Stimulated activated CD8-positive, alpha-beta memory T cell treated with anti-CD3 and anti-CD28 coated beads, Interleukin-7, amount 100 ng/mL, for 48 hours (primary cell): ENCODE measurements at places on chromosomes 1 and 21.

DNA sequence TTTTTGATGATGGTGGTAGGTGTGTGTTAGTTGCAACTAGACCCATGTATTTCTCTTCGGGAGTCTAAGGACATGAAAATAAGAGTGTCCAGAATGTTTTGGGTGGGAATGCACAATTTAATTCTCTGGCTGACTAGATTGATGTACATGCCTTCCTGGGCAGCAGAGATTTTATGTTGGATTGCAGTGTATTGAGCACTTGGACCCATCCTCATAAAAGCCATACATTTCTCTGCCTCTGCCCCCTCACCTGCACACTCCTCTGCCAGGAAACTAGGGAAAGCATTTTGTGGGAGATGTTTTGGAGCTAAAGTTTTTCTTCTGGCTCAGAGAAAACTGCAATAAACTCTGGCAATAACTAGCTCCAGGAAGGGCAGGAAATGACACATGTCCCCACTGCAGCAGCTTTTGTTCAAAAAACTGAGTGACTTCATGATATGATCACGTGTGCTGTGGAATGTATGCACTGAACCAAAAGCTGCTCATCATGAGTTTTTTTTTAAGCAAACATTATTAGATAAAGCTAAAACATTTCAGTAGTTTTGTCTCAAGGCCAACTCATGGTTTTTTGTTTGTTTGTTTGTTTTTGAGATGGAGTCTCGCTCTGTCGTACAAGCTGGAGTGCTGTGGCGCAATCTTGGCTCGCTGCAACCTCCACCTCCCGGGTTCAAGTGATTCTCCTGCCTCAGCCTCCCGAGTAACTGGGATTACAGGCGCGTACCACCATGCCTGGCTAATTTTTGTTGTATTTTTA is 17.6 kb downstream of the RIT1 start:
- DNase-seq, result no peak

DNA sequence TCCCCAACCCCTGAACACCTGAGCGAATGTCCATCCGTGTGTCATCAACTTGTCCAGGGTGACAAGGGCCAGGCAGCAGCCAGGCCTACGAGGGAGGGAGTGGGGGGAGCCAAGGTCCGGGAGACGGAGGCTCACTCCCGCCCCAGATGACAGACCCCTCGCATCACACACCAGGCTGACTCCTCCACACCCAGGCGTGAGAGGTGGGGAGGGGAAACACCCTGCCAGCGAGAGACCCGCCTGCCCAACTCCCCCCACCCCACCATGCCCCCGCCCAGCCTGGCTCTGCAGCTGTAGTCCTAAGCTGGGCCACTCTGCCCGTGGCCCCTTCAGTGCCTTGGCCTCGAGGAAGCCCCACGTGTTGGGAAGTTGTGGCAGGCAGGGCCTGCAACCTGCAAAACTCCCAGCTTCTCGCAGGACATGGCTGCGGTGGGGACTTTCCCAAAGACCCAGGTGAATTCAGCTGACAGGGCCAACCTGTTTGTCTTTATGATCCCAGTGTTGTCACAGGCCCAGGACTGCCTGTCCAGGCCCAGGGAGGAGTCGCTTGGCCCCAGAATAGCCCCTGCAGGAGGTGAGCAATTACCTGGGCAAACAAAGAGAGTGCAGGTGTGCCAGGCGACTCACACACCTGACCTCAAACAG is 62.9 kb downstream of the RIPK4 start:
- DNase-seq, result no peak

DNA sequence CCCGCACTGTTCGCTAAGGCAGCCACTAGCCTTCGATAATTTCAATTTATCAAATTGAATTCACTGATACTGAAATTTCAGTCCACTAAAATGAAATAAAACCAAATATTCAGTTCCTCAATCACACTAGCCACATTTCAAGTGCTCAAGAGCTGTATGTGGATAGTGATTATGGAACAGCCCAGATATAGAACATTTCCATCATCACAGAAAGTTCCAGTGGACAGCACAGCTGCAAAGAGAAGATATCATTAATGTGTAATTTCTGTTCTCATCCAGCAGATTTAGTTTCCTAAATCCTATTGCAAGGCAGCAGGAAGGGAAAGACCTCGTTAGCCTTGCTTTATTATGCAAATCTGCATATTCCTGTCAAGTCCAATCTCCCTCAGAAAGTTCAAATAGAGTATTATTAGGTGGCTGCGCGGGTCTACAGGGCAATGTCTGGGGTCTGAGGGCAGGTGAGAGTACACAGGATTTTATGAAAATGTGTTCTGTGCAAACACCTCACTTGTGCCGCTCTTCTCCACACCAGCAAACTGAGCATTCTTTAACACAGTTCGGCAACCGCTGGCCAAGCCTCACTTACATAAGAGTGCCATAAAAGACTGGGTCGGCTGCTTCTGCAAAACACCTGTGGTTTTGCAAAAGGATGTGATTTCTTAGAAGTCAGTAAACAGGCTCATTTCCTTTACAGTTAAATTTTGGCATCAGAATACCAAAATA is 22.4 kb downstream of the CAPZB start:
- DNase-seq, result no peak

- no peak for DNase-seq
These were observed 26.4 kb upstream of the CLIC6 start for GRCh38 chr21:34642211-34643075.

GRCh38 chr1:48917901-48918603 is 141.4 kb upstream of the BEND5 start:
- no peak for DNase-seq

DNA sequence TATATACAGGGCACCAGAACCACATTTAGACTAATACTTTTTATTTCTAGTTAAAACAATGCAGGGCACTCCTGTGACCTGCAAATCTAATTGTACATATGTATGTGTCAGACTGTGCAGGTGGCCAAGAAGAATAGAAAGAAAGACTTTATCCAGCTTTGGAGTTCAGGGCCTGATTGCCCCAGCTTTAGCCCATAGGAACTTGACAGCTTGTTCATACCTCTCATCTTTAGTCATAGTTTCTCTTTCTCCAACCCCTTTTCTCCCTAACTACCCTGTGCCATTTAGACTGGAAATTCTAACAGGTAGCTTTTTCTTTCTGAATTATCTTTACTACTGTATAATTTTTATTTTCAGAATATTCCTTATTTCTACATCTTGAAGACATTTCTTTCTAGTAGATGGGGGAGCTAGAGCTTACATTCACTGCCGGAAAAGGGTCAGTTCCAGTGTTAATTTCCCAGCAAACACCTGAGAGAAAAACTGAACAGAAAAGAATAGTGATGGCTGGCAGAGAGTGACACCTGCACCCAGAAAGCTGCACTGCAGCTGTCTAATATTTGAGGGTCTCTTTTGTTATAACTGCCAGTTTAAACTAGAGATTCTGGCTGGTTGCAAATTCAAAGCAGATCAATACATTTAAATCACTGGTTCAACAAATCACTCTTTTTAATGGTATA is 8.4 kb downstream of the YBX1 start:
- DNase-seq, result no peak

- DNase-seq, result no peak
These were observed 1109.3 kb upstream of the B3GALT2 start for GRCh38 chr1:194295685-194296084.

GRCh38 chr21:37828556-37828955 is 87.7 kb downstream of the KCNJ6 start:
- DNase-seq, result no peak

DNA sequence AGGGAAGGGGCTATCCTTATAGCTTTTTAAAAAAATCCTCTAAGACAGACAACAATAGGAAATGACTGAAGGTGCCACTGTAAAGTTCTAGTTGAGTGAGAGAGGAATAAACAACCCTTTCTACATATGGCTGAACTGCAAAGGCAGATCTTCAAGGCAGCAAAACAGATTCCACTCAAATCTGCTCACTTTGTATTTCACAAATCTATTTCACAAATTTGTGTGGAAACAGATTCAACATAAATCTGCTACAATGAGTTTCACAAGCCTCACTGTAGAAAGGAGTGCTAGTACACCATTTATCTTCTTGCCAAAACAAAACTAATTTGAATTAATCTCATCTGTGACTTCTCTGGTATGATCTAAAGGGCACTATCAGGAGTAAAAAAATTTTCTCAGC is 451.3 kb downstream of the PLA2G4A start:
- DNase-seq, result no peak

DNA sequence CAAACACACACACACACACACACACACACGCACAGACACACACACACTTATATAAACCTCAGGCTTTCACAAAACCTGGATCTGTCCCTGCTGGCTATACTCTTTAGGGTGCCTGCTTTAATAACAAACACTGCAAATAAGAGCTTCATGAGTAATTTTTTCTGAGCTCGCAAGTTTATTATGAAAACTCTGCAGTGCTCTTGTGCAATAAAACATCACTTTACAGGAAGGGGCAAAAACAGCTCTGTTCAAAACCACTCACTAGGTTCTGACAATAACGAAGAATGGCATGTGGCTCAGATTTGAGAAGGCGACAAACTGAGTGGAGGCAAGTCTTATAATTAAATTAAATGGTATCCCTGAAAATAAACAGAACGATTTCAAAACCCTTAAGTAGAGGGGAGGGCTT is 42.6 kb upstream of the CTPS1 start:
- DNase-seq, result no peak

DNA sequence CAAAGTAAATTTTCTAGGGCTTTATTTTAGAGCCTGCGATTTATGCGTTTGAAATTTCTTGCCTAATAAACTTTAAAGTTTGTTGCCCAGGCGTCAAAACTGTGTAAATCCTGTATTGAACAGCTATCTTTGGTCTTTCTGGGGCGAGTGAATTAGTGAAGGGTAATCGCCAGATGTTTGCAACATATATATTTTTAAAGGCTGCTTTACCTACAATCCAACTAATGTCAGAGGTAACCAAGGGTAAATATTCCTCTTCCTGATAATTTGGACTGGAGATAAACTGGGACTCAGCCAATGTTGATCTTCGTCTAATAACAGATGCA is 885 bp upstream of the PROX1 start:
- no peak for DNase-seq

DNA sequence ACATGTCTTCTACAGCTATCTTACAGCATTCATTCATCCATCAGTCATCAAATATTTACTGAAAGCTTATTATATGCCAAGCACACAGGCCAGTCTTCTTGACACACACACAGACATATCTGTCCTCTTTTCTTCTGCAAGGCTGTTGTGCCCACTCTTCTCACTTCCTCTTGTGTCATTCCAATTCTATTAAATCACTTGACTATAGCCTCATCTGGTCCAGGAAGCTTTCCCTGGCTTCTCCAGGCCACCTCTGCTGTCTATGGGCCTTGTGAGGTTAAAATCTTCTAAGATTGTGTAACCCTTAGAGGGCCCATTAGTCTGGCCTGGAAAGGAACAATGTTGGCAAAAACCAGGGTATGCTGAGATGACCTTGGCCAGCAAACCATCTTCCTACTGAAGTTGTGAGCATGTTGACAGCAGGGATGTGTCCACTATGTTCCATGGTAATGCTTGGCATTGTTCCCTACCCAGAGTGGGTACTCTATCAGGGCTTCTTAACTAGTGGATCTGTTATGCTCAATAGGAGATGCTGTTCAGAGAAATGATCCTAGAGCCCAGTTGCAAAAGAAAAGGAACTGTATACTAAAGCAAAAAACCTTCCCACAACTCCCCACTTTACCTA is 5.3 kb downstream of the TRAF3IP3 start:
- DNase-seq, result no peak

DNA sequence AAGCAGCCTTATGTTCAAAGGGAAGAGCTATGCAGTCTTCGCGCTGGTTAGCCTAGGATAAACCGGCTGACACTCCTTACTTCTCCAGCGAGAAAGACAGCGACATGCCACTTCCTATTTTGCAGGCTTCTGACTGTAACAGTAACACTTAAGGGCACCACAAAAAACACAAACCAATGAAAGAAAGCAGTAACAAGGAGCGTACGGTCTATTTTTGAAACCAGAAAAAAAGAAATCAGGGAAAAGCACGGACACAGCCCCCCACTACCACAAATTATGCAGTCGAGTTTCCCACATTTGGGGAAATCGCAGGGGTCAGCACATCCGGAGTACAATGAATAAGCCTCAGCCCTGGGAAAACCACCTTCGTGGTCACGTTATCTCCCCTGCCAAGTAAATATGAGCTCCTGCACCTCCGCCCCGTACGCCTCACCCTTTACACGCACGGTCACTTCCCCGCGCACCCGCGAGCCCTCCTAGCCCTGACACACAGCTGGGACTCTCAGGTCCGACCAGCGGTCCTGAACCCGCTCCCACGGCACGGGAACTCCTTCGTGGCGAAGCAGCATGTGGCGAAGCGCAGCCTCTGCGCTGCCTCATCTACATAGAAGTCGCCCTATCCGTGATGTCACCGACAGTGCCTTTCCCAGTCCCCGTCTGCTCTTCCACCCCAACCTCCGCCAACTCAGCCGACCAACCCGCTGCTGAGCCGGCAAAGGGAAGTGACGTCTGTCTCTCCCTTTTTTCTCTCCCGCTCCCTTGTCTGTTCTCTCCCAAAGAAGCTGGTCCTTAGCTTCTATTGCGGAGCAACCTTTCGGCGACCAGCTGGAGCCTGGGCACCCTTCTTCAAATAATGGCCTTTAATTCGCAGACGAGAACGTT is 40.9 kb upstream of the PPIAL4F start:
- DNase-seq, result peak; percentile 58

DNA sequence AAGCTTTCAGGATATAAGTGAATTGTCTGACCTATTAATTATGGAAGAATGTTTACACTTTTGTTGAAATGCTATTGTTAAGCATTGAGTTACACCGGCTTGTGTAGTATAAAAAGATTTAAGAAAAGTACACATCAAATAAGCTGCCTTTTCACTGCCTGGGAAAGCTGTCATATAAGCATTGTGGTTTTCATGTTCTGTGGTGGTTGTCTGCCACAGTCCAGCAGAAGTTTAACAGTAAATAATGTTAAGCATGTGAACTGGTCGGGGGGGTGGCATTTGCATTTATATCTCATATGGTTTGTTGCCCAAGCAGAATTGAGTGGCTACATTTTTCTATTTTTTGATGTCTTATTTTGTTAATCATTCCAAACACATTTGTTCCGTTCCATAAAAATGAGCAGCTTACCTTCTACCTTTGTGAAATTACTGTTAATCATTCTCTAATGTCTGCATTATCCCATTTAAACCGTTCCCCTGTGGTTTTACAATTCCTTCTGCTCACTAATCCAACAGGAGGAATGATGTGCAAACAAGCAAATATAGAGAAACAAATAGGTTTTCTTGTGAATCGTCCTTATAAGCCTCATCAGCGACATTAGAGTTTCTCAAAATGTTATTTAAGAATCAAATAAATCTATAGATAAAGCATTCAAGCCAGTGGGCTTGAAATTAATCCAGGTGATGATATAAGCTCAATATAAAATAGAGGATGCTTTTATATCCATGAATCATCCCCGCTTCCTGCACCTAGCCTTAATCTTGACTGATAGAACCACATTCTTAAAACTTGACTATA is 160.8 kb upstream of the SAMSN1 start:
- no peak for DNase-seq

DNA sequence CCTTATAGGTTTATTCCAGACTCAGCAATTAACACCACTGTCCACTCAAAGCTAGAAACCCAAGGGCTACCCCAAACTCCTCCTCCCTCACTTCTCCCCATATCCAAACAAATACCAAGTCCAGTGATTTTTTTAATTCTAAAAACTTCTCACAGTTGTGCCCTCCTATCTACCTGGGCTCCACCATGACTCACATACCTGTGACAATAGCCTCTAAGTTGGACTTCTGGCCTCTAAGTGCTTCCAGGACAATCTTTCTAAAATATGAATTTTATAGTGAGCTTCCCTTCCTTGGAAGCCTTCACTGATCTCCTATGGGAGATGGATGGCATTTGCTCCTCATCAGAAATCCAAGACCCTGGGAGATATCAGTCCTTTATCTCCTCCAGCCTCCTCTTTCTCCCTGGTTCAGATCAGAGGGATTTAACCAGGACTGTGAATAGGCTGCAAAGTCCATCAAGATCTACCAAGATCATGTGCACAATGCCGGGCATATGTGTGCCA is 219.3 kb downstream of the TOMM20 start:
- no peak for DNase-seq

GRCh38 chr1:47622776-47623556 is 185.1 kb downstream of the FOXD2 start:
- DNase-seq, result no peak
